LNCaP clone FGC (cell line): ENCODE measurements at places on chromosomes 7 and 10.
A peak's percentile ranks its signal among the peaks of the same experiment; 100 is the strongest.

DNA sequence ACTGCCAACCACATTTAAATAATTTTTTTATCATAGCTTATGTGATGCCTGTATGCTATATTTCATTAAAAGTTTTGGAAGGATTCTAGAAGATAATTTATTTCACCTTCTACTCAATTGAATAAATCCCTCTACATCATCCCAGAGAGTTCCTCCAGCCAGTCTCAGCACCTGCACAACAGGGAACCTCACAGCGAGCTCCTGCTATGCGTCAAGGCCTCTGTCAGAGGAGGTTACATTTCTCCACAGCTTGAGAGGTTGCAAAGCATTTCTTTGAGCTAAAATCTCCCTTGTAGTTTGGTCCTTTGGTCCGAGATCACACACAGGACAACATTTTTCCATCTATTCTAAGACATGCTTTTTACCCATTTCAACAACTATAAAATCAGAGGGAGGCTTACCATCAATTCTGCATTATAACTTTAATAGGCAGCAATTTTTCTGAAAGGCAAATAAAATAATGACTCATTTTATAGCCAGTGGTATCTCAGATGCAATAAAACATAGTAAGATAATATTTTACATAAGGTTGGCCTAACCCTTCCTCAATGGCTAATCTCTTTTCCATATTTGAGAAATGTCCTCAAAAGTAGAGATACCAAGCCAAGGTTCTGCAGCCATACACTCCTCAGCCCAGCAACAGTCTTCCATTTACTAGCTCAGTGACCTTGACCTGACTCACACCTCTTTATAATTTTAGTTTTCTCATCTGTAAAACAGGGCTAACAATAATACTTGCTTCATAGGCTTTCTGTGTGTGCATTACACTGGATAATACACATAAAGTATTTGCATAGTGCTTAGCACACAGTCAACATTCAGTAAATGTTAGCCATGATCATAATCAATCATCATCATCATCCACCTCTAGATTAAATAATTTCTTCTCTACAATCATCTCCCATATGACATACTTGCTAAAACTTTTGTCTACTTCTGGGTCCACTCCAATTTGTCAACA is 68.8 kb downstream of the DOCK4 start:
- DNase-seq, result no peak

- no peak for DNase-seq
Observed at GRCh38 chr10:49139028-49139845, 5.4 kb upstream of the FAM170B start.

DNA sequence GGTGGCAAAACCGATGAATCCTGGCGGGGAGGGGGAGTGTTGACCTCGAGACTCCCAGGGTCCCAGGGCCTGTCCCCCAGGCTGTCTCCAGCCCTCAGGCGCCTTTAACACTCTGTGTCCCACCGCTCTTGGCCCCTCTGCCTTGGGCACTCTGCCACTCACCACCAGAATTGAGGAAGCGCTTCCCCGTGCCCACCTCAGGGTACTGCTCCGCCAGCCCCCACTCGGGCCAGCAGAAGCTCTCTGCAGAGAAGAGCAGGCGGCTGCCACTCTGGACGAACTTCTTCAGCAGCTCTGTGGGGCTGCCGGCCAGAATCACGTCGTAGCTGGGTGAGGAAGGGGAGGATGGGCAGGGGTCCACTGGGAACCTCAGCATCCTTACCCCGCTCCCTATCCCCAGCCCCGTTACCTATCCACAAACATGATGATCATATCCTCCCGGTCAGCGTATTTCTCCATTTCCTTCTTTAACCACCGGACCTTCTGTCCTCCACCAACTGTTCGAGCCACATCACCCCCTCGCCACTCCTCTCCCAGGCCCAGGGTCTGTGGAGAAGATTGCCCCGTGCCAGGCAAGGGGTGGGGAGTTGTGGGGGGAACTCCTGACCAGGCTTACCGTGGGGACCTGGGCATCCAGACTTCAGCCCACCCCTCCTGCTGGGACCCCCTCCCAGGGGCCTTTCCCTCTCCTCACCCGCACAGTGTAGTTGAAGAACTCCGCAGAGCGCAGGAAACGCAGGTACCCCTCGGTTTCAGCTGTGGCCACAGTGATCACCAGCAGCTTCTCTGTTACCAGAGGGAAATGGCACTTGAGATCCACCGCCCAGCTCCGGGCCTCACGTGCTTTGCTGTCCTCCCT is 1.2 kb downstream of the PLOD3 start:
- DNase-seq, result no peak

- DNase-seq, result no peak
Observed at GRCh38 chr7:105284014-105284413, 104.7 kb downstream of the SRPK2 start.

GRCh38 chr10:48567346-48567745 is 37.5 kb downstream of the ARHGAP22 start:
- no peak for DNase-seq

GRCh38 chr10:99709480-99710229 is 22.3 kb downstream of the COX15 start:
- no peak for DNase-seq

DNA sequence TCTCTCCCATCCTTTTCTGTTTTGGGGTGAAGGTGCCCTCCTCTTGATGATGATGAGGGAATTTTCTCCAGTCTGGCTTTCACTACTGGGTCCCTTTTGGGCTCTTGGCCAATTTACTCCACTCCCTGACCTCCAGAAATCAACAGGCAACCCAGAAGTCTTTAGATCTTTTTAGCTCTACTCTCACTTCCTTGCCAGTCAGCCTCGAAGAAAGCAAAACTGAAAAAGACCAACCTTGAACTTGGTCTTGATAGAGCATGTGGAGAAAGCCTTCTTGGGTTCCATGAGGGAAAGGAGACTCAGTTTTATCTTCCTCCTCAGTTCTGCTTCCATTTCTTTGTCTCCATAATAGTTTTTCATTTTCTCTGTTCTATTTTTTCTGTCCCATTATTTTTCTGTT is 91.4 kb upstream of the NPVF start:
- DNase-seq, result no peak

DNA sequence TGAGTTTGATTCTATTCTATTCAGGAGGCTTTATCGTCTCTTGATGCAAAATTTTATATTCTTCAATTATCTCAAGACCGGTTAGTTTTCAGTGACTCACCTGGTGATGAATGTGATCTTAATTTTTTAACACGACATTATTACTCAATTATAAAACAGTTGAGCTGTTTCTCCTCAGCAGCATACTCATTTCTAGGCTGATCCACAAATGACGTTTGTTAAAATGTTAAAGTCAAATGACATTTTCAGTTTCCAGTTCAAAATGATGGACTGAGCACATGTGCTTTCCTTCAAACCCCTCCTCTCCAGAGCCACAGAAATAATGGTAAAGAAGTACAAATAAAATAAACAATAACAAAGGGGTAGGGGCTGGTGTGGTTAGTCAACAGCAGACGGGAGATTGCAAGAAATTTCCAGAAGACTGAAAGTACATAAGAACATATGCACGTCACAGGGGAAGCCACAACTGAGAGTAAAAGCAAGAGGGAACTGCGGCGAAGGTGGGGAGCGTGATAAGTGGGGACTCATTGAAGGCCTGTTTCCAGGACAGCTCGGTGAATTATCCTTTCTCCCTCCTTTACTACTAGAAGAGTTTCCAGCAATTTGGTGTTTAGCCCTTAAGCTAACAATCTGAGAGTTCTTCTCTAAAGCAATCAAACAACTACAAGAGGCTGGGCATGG is 10.9 kb downstream of the MACROH2A2 start:
- no peak for DNase-seq

DNA sequence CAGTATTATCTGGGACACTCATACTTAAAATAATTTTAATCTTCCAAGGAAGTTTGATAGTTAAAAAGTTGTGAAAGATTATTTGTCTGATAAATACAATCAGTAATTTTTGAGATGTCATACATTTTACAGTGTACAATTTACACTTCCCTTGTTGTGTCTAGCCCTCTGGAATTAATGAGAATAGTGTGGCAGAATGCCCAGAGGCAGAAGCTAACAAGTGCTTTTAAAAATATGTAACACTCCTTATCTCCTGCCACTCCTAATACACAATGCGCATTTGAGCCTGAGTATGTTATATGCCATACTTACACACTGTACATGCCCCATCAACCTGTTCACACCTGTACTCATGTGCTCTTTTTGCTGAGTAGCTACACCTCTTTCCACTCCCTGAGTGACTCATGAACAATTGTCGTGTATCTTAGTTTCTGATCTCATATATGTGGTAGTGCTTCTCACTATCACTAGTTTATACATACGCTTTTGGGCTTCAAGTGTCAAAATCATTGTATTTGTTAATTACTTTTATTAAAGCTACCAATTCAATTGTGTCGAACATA is 106.9 kb upstream of the GNAI1 start:
- peak; percentile 27 for DNase-seq

- peak; percentile 18 for DNase-seq
Observed at GRCh38 chr10:7184660-7185366, 226.0 kb downstream of the SFMBT2 start.

GRCh38 chr7:105920766-105921165 is 42.3 kb upstream of the CDHR3 start:
- no peak for DNase-seq

DNA sequence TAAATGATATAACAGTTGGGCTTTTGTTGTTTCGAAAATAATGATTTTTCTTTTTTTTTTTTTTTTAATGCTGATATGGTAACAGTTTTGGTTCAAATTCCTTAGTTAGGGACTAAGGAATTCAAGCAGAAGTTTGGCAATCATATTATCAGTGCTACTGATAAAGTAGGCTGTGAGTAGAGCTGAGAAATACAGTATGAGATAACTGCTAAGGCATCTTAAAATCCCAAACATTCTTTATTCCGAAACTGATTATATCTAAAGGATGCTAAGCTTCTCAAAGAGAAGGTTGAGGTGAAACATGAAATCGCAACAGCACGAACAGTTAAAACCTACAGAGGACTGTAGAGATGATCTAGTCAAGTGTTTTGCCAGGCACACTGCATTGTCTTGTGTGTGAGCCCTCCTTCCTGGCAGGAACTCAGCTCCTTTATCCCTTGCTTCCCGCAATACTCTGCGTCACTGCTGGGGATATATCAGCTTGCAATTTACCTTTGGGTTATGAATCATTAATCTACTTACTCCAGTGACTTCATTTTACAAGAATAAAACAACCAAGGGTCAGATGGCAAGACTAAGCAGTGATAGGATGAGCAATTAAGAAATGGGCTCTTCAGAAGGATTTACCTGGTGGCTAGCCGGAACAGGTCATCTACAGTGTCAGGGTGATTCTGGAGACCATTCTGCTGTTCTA is 36.7 kb downstream of the IRF5 start:
- DNase-seq, result no peak

GRCh38 chr10:68333440-68334431 is 1.0 kb upstream of the PBLD start:
- DNase-seq, result no peak

GRCh38 chr7:18425227-18425626 is 70.3 kb upstream of the HDAC9 start:
- no peak for DNase-seq

DNA sequence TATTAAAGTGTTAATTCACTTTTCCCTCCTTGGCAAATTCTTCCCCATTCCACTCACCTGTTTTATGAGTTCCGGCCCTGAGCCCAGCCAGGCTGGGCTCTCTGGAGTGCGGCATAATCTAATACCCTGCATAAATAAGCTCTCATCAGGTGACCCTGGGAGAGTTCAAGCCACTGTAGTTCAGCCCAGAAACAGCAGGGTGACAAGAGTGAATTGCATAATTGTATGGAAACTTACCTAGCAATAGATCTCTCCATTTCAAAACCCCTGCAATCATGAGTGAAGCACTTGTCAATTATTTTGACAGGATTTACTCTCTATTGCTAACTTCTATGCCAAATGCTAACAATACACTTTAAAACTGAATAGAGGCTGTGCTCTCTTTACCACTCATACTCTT is 94.7 kb downstream of the OSBPL3 start:
- DNase-seq, result no peak

DNA sequence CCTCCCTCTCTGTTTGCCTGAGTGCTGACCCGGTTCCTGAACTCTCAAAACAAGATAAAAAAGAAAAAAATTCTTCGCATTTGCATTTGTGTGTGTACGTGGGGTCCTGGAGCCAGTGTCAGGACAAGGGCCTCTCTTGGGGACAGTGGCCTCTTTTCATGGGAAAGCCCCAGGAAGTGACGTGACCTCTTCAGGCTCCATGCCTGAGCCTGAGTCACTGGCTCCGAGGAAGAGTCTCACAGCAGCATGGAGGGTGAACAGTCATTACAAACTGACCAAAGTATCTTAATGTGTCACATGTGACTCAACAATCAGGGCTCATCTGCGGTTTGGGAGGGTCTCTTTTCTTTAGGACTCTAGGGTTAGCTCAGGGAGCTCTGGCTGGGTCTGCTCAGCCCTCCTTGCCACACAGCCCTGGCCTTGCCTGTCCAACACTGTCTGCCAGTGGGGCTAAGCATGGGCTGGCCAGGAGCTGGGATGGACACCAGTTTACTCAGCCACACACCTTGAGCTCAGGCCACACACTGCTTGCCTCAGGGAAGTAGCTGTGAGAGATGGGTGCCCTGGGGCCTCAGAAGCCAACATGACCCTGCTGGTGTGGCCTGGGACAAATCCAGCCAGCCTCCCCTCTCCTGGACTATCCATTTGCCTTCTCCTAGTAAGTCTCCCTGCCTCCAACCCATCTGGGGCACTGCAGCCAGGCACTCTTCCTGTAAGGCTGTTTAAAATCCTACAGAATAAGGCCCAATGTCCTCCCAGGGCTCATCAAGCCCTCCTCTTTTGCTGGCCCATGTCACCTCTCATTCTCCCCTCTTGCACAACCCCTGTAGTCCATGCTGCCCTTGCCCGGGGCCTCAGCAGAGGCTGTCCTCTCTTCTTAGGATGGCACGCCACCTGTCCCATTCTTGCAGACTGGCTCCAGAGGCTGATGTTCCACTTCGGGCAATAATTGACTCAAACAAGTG is 10.5 kb downstream of the TMEM273 start:
- DNase-seq, result no peak

- no peak for DNase-seq
Observed at GRCh38 chr10:1553951-1554350, 183.4 kb downstream of the ADARB2 start.
